ENCODE measurements at places on chromosomes 12 and 14. TPM values are rescaled to one million over a fixed set of nuclear protein-coding genes. Genes with fewer than 3 reads are reported as not detected.

DNA sequence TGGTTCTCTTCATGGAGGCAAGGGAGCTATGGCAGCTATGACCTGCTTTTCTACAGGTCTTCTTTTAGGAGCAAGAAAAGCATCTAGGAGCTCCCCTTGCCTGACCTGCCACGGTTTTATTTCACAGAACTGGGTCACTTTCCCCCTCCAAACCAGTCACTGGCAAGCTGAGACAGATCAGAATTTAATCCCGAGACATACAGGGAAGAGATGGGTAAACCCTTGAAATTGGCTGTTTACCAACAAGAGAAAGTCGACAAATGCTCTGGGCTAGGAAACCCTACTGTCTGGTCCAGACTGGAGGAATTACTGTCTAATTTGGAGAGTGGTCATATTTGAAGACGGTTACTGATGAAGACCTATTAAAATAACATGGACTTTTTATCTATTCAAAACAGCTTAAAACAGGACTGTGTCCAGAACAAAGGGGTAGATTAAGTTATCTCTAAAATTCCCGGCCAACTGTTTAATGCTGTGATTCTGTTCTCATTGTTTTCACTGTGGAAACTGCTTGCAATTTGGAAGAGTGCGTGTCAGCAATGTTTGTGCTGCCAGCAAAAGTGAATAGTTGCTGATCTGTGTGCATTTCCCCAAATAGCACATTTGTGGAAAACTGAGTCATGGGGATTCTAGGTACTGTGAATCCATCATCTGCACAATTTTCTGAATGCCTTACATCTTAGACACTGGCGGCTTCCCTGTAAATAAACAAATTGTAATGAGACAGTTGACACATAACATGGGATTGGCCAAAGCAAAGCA, 73.4 kb upstream of the EEA1 start:
- no peaks in the 10 kb centered on the region for H3K27me3 ChIP-seq
- no peaks in the 10 kb centered on the region for H3K36me3 ChIP-seq
- no peaks in the 10 kb centered on the region for H3K4me1 ChIP-seq
- no peak overlapping the region for H3K4me3 ChIP-seq

DNA sequence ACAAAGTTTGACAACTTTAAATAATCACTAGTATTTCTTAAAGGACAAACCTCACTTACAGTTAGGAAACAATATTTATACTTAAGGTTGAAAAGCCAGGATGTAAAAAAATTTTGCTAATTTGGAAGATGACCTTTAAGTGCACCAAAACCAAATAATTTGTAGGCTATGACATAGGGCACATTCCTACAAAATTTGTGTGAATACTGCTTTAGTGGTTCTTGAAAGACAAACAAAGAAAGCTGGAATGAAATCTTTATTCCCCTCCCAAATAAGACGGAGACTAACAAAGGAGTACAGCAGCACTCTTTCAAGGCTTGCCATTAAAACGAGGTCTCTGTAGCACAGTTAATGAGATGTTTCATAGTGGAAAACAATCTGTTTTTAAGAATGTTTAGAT, 45.6 kb downstream of the MSRB3 start:
- no peak overlapping the region for H3K4me3 ChIP-seq
- H3K27ac ChIP-seq, result no peak overlapping the region
- H3K4me1 ChIP-seq, result no peaks in the 10 kb centered on the region

The IFNG-AS1 gene
- polyA plus RNA-seq, result 5.5 TPM

The AICDA gene
- not detected for polyA plus RNA-seq

The ASCL1 gene
- not detected for polyA plus RNA-seq

DNA sequence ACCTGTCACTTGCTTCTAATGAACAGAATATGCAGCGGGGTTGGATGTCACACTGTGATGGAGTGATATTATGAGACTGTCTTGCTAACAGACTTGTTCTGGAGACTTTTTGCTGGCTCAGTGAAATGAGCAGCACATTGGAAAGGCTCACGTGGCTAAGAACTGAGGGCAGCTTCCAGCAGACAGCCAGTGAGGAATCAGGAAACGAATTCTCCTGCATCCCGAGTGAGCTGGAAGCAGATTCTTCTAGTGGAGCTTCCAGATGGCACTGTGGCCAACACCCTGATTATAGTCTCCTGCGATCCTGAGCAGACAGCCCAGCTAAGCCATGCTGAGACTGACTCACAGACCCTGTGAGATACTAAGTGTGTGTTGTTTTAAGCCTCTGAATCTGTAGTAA, 16.1 kb upstream of the TSPAN9 start:
- no peaks in the 10 kb centered on the region for H3K27me3 ChIP-seq
- DNase-seq, result no peak
- H3K36me3 ChIP-seq, result no peaks in the 10 kb centered on the region
- no peak overlapping the region for H3K4me3 ChIP-seq
- no peaks in the 10 kb centered on the region for H3K4me1 ChIP-seq
- no peak overlapping the region for H3K27ac ChIP-seq

- H3K27ac ChIP-seq, result no peak overlapping the region
- peaks cover 57% of the 10 kb centered on the region for H3K36me3 ChIP-seq
- H3K4me1 ChIP-seq, result no peaks in the 10 kb centered on the region
Measured at GRCh38 chr14:71698673-71699072, 233.6 kb upstream of the RGS6 start.

- no peak for DNase-seq
- H3K27ac ChIP-seq, result no peak overlapping the region
- no peaks in the 10 kb centered on the region for H3K4me1 ChIP-seq
Measured at GRCh38 chr14:81330619-81331122, 69.5 kb downstream of the STON2 start.

GRCh38 chr14:93522221-93522620, 91.5 kb downstream of the UNC79 start:
- H3K4me3 ChIP-seq, result no peak overlapping the region
- no peak for DNase-seq
- no peaks in the 10 kb centered on the region for H3K27me3 ChIP-seq
- no peaks in the 10 kb centered on the region for H3K4me1 ChIP-seq

DNA sequence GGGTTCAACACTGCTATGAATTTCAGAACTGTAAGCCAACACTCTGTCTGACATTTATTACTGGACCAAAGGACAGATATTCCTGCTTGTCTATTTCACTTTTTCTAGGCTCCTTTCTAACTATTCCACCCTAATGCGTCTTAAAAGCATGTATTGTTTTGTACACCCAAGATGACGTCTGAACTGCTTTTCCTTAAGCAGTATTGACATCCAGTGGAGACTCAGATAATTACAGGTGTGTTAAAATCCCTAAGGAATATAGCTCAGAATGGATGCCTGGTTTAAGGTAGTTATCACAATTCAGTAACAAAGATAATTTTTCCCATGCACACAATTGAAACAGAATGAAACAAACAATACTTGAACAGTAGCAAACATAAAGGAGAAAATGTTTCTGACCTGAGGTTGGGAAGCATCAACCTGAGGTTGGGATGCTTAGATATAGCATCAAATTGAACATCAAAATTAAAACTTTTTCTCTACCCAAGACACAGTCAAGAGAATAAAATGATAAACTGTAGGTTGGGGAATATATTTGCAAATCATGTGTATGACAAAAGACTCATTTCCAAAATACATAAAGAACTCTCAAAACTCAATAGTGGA, 93.7 kb upstream of the PTPRR start:
- no peak overlapping the region for H3K27ac ChIP-seq
- no peaks in the 10 kb centered on the region for H3K4me1 ChIP-seq

GRCh38 chr14:93276031-93276716, 56.7 kb downstream of the BTBD7 start:
- no peaks in the 10 kb centered on the region for H3K27me3 ChIP-seq
- DNase-seq, result no peak
- no peaks in the 10 kb centered on the region for H3K4me1 ChIP-seq
- H3K36me3 ChIP-seq, result peaks cover 14% of the 10 kb centered on the region
- no peak overlapping the region for H3K27ac ChIP-seq

DNA sequence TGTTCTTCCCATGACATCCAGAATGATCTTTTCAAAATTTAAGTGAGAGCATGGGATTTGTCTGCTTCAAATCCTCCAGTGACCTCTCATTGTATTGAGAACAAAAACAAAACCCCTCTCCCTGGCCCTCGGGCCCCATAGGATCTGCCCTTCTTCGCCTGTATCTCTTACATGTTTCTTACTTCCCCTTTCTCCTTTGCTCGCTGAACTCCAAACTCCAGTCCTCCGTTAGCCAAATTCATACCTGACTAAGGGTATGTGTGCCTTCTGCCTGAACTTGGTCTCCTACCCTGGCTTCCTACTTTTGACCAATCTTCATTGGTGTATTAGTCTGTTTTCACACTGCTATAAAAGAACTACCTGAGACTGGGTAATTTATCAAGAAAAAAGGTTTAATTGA, 13.2 kb upstream of the TSPAN11 start:
- no peaks in the 10 kb centered on the region for H3K36me3 ChIP-seq
- H3K27me3 ChIP-seq, result no peaks in the 10 kb centered on the region
- no peaks in the 10 kb centered on the region for H3K4me1 ChIP-seq

The AQP2 gene
- not detected for polyA plus RNA-seq

GRCh38 chr12:29741342-29742241, 42.1 kb downstream of the TMTC1 start:
- no peaks in the 10 kb centered on the region for H3K4me1 ChIP-seq
- no peaks in the 10 kb centered on the region for H3K27me3 ChIP-seq
- no peak for DNase-seq

DNA sequence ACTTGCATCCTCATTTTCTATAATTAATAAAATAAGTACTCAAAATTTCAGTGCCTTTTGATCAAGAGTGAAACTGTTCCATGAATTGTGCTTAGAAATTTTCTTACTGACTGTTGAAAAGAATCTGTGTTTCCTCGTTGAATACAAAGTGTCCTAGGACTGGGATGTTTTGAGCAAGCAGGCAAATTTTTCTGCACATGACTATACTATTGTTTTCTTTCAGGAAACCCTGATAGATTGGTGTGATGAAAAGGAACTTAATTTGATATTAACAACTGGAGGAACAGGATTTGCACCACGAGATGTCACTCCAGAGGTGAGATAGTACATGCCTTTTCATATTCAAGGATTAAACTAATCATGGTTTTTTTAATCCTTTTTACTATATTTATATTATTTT, 316.3 kb downstream of the GPHN start:
- H3K4me3 ChIP-seq, result no peak overlapping the region
- no peak for DNase-seq
- H3K4me1 ChIP-seq, result no peaks in the 10 kb centered on the region
- H3K27me3 ChIP-seq, result no peaks in the 10 kb centered on the region
- H3K36me3 ChIP-seq, result no peaks in the 10 kb centered on the region
- H3K27ac ChIP-seq, result no peak overlapping the region

The FLRT2 gene
- not detected for polyA plus RNA-seq

The GXYLT1 gene
- polyA plus RNA-seq, result 2.0 TPM

DNA sequence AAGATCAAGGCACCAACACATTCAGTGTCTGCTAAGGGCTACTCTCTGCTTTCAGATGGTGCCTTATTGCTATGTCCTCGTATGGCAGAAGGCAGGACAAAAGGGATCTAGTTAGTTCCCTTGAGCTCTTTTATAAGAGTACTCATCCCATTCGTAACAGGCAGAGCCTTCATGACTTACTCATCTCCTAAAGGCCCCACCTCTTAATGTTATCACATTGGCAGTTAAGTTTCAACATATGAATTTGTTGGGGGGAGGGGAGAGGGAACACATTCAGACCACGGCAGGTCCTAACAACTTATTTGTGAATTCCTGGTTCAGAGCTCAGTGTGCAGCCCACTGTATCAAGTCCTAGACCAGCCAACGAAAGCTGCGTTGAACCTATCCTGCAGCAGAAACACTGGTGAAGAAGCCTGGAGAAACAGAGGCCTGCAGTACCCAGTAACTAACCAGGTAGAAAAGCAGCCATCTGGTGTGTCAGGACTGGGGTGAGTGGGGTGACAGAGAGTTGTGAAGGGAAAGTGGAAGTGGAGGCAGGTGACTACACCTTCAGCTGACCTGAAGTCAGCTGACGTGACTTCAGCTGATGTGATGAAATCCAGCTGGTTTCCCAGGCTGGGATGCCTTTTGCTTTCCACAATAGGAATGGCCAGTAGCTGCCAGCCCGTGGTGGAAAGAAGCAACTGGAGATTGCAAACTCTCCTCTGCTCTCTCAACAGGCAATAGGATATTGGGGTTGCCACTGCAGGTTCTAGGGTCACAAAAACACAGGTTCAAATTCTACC, 101.6 kb upstream of the PLXNC1 start:
- H3K27me3 ChIP-seq, result no peaks in the 10 kb centered on the region
- H3K4me1 ChIP-seq, result no peaks in the 10 kb centered on the region
- no peak for DNase-seq
- no peak overlapping the region for H3K27ac ChIP-seq

The DPF3 gene
- 13.4 TPM for polyA plus RNA-seq

DNA sequence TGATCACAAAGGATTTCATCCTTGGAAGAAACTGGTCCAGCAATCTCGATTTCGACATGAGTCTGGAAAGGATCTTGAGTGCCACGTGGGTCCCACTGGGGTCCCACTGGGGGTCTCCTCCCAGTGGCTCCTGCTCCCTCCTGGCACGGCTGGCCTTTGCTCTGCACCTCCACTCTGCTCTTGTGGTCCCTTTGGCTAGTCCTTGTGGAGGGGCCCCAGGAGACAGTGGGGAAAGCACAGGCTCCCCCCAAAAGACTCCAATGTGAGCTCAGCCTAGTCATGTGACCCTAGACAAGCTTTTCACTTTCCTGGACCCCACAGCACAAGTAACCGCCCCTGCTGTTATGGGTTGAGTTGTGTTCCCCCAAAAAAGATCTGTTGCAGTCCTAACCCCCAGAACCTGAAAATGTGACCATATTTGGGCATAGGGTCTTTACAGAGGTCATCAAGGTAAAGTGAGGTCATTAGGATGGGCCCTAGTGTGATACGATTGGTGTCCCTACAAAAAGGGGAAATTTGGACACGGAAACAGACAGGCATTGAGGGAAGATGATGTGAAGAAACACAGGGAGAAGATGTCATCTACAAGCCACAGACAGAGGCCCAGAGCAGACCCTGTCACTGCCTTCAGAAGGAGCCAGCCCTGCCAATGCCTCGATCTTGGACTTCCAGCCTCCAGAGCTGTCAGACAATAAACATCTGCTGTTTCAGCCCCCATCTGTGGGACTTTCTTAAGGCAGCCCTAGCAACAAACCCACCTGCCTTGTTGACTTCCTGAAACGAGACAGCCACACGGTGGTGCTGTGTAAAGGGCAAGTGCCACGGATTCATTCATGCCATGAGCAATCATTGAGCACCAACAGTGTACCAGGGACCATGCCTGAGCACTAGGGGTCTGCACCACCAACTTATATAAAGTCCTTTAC, 23.8 kb upstream of the PPP2R5C start:
- no peak overlapping the region for H3K4me3 ChIP-seq
- DNase-seq, result no peak
- H3K27ac ChIP-seq, result no peak overlapping the region
- H3K36me3 ChIP-seq, result no peaks in the 10 kb centered on the region
- no peaks in the 10 kb centered on the region for H3K27me3 ChIP-seq

DNA sequence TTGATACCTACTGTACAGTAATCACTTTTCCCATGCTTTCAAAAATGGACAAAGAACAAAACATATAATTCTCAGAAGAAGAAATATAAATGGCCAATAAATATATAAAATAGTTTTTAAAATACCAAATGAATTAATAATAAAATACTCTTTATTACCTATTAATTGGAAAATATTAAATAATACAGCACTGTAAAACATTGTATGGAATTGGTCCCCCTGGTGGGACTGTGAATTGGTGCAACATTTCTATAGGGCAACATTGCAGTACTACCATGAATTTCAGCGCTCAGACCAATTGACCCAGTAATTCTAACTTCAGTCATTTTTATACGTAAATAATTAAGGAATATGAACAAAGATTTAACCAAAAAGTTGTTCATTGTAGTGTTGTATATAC, 162.6 kb downstream of the PELI2 start:
- H3K27me3 ChIP-seq, result no peaks in the 10 kb centered on the region
- H3K4me1 ChIP-seq, result no peaks in the 10 kb centered on the region
- H3K27ac ChIP-seq, result no peak overlapping the region
- H3K4me3 ChIP-seq, result no peak overlapping the region
- H3K36me3 ChIP-seq, result no peaks in the 10 kb centered on the region
